Upper lobe of left lung (tissue), 6 donors: ENCODE measurements at places on chromosomes 1 and 21.

GRCh38 chr1:190196020-190196419 is 281.6 kb downstream of the BRINP3 start:
- DNase-seq = no peak

GRCh38 chr21:43937891-43938309 is 72.9 kb downstream of the AGPAT3 start:
- DNase-seq = no peak

- no peak for DNase-seq
Observed at GRCh38 chr1:7153464-7153863, 368.2 kb downstream of the CAMTA1 start.

GRCh38 chr1:100187912-100188311 is 9.9 kb upstream of the LRRC39 start:
- DNase-seq = no peak

DNA sequence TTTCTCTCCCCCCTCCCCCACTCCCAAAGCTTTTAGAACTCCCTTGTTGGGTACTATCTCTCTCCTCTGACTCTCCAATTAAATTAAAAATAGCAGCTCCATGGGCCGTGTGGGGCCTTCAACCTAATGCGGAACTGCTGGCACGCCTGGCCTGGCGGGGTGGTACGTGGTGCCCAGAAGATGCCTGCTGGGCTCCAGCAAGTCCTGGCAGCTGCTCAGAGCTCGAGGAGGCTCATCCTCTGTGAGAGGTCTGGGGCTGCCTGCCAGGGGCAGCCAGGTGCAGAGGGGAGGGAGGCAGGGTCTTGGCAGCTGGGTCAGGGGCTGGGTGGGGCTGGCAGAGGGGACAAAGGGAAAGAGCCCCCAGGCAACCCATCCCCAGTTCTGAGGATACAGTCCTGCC is 74.4 kb downstream of the ACTL8 start:
- DNase-seq = peak; percentile 6

DNA sequence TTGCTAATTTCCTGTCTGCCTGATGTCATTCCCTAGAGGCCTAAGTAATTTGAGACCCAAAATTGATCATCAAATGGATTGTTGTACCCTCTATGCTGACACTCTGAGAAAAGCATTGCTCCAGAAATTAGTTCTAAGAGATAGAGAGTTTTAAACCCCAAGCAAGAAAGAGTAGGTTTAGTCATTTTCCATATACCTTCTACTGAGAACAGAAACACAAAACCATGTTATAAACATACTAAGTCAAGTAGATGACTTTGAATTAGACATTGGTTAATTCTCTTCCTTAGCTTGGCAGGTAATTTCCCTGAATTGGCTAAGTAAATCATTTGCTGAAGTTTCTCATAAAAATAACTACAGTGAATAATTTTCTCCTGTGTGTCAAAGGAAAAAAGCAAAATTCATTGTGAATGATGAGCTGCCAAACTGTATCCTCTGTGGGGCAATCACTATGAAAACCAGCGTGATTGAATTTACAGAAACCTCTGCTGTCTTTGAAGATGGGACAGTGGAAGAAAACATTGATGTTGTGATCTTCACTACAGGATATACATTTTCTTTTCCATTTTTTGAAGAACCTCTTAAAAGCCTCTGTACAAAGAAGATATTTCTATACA is 20.1 kb downstream of the FMO4 start:
- no peak for DNase-seq

GRCh38 chr1:28505406-28506187 is at the start of gene RCC1:
Gene RCC1 (plus strand): TSS chr1:28506043. CDS start chr1:28529867, 23,824 bp downstream.
- DNase-seq = peak; percentile 98

GRCh38 chr1:7077970-7078369 is 292.7 kb downstream of the CAMTA1 start:
- no peak for DNase-seq

DNA sequence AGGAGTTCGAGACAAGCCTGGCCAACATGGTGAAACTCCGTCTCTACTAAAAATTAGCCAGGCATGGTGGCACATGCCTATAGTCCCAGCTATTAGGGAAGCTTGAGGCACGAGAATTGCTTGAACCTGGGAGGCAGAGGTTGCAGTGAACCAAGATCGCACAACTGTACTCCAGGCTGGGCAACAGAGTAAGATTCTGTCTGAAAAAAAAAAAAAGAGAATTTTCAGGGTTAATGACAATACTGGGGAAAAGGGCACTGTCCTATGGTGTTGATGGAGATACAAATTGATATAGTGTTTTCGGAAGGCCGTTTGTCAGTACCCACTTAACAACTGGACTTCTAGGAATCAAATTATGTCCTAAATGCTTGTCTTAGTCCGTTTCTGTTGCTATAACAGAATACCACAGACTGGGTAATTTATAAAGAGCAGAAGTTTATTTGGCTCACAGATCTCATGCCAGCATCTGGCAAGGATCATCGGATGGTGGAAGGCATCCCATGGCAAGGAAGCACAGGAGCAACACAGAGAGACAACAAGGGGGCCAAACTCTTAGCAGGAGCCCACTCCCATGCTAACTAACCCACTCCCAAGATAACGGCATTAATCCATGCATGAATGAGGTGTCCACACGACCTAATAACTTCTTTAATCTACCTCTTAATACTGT is 41.3 kb downstream of the ZBTB8A start:
- no peak for DNase-seq

DNA sequence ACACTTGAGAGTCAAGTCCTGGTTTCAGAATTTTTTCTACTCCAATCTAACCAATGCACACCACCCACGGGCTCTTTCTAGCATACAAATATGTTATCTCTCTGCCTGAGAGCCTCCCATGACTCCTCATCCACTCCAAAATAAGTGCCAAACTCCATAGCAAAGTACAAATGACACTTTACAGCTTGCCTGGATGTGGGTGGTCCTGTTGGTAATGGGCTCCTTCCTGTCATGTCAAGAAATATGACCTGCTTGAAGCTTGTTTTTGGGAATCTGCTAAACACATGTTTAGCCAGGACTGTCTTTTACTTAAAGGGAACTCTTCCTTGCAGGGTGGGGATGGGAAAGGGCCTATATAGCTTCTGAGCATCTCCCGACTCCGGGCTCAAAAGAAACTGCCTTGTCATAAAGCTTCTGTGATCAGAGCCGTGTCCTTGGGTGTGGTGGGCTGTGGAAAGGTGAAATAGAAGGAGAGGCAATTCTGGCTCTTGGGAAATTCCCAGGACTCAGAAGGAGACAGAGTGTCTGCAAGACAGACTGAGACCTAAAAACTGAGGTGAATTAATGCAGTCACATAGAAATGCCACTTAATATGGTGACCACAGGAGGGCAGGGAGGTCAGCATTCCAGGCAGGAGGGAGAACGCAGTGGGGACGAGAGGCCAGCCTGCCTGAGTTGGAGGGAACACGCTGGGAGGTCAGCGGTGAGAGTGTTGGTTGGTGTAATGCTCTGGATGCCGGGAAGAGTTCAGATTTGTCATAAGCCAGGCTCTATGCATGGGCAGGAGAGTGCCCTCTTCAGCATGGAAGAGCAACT is 6.1 kb upstream of the IGFN1 start:
- no peak for DNase-seq

- DNase-seq = no peak
Observed at GRCh38 chr1:77524038-77524437, 158.4 kb downstream of the ZZZ3 start.

- DNase-seq = no peak
Observed at GRCh38 chr1:76687307-76688175, 179.7 kb upstream of the ST6GALNAC5 start.

DNA sequence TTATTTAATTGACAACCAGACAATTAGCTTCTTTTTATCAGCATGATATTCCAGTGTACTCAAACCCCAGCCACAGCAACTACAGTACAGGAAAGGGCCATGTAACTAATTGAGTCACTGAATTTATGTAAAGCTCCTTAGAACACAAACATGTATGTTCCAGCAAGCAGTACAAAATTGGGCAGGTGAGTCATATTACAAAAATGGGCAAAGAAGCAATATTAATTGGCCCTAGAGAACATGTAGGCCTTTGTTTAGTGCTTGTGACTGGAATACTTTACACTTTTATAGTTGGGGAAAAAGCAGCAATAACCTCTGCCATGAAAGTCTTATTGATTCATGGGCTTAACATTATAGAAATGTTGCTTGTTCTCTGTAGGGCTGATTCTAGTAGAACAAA is 31.8 kb downstream of the CLEC20A start:
- DNase-seq = no peak

- DNase-seq = peak; percentile 55
Observed at GRCh38 chr1:119779869-119780356, 11.2 kb upstream of the HMGCS2 start.

GRCh38 chr1:204196068-204196795 is at the start of gene KISS1:
Gene KISS1 (minus strand): TSS chr1:204196491. CDS start chr1:204192876, 3,615 bp downstream.
- DNase-seq = no peak

GRCh38 chr1:93340090-93340489 is 5.6 kb upstream of the DR1 start:
- no peak for DNase-seq

GRCh38 chr1:2233997-2234761 is 6.1 kb downstream of the SKI start:
- DNase-seq = peak; percentile 96

DNA sequence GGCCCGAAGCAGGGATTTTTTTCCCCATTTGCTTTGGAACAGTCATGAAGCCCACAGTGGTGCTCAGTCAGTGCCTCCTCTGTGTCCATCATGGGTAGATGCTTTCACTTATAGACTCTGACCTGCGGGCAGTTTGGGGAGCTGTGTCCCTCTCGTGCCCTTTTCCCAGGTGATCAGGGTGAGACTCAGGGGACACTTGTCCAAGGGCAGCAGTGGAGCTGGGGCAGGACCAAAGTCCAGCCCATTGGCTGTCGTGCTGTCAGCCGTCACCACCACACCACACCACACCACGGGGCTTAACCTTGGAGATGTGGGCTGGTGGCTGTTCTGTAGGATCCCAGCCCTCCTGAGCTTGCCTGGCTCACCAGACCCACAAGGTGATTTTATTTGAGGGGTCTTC is 34.9 kb downstream of the SIM2 start:
- DNase-seq = no peak

GRCh38 chr21:27649323-27649722 is 682.4 kb upstream of the ADAMTS5 start:
- no peak for DNase-seq

GRCh38 chr1:116002781-116003420 is 26.6 kb downstream of the SLC22A15 start:
- no peak for DNase-seq

DNA sequence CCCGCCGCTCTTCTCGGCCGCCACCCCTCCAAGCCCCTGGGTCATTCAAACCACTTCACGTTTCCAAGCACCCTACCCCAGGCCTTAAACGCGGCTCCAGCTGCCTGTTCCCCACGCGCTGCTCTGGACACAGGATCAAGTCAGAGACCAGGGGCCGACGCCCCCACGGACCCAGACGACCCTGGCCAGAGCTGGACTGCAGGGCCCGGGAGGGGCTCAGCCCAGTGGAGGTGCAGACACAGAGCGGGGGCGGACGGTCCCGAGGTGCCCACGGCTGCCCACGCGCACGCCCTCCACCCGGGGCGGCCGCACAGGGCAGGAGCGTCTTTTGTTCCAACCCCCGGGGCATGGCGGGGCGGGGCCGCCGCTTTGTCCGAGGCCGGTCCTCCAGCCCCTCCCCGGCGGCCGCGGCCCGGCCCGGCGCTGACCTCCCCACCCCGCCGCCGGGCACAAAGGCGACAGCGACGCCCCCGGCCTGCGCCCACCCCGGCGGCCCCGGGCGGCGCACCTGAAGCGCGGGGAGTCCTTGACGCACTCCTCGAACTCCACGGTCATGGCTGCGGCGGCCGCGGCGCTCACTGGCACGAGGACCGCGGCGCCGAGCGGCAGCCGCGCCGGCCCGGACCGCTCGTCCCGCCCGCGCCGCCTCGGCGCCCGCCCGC is 338 bp downstream of the ACAP3 start:
- DNase-seq = peak; percentile 47

DNA sequence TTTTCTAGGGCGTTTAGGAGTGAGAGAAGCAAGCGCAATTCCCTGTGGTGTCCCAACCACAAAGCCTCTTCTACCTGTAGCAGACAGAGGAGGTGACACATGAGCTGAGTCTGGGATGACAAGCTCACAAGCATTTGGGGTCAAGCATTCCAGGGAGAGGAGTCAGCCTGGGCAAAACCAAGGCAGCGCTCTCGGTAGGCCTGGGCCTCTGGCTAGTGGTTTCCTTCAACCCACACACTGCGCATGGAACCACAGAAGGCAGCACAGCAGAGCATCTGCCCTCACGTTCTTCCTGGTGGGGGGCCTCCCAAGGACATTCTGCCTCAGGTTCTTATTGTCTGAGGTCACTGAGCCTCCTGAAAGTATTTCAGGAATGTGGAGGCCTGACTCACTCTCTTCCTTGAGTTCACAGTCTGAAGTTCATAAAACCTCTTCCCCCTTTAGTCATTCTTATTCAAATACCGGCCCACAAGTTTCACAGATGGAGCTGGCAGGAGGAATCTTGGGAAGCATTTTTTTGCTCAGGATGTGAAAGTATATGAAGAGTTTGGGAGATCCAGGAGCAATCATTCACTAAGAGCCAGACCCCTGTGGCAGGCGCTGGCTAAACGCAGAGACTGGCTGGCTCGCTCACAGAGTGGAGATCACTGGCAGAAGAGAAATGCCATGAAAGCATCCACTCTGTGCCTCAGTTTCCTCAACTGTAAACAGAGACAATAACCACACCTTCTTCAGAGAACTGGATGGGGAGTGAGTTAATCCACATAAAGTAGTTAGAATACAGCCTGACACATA is 26.8 kb downstream of the CCN1 start:
- DNase-seq = no peak

DNA sequence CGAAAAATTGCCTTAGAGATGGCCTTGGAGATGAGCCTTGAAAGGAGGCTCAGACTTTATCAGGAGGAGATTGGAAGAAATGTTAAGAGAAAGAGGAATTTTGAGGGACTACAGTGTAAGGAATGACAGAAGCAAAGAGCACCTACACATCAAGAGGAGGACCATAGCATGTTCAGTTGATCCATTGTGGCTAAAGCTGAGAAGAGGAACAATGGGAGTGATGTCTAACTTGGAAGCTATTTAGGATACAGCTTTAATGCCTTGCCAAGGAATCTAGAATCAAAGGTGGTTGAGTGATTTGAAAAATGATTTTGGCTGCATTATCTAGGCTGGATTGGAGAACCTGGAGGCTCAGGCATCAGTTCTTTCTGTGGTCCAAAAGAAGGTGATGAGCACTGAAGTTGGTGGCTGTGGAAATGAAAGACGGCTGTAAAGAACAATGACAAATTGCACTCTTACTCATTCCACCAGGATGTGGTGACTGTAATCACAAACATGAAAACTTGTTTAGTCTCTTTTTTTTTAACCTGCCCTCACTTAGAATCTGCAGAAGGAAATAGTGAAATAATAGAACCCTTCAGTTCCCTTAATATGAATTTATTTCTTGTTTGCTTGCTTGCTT is 11.3 kb downstream of the FAM20B start:
- DNase-seq = no peak

DNA sequence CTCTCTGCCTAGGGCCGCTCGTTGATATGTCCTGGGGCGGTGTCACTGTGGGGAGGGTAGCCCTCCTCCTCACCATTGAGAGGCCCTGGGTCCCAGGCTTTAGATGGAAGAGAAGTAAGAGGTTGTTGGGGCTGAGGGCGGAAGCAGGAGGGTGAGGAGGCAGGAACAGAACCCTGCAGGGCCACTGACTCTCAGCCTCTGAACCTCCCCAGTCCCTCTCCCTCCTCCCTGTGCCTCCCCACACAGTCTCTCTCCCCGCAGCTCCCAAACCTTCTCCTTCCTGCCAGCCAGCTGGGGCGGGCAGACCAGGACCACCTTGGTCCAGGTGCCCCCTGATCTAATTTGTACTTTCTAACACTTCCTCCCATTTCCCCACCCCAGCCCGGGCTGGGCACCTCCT is 14.3 kb upstream of the FAM131C start:
- no peak for DNase-seq

GRCh38 chr1:164583835-164584539 is 25.0 kb downstream of the PBX1 start:
- no peak for DNase-seq

GRCh38 chr1:211114446-211114845 is 19.5 kb downstream of the KCNH1 start:
- DNase-seq = no peak
